Right hindlimb (tissue), 1 donor: ENCODE measurements at places on chromosomes 6 and 20.

- DNase-seq, result peak; percentile 72
These were observed 16.5 kb downstream of the COL20A1 start for GRCh38 chr20:63309261-63310071.

DNA sequence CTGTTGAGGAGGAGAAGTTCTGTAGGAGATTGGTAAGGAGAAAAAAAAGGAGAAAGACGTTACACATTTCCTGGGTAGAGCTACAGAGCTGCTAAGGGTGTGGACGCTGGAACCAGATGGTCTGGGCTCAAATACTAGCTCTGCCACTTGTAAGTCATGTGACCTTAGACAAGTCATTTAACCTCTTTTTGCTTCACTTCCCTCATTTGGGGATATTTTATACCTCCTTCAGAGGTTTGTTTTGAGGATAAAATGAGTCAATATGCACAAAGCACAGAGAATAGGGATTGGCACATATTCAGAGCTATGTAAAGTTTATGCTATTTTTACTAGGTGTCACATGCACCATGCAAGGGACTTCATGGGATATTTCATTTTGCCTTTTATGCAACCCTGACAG lies 708.8 kb downstream of the DHX35 start:
- no peak for DNase-seq

- DNase-seq, result no peak
These were observed 7.4 kb upstream of the BEND3 start for GRCh38 chr6:107122748-107123147.

DNA sequence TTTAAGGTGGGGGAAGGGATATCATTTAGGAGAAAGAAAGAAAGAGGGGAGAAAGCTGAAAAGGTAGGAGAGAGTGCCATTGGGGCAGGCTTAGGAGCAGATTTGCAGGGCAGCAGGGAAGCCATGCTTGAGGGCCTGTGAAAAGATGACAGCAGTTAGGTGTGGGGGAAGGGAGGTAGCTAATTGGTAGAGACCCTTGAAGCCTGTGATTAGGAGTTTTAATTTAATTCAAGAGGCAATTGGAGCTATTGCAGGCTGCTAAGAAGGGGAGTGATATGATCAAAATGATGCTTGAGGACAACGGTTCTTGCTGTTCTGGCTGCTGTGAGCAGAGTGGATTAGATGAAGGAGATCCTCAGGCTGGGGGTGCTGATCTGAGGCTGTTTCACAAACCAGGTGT lies 24.5 kb upstream of the SEC63 start:
- no peak for DNase-seq

DNA sequence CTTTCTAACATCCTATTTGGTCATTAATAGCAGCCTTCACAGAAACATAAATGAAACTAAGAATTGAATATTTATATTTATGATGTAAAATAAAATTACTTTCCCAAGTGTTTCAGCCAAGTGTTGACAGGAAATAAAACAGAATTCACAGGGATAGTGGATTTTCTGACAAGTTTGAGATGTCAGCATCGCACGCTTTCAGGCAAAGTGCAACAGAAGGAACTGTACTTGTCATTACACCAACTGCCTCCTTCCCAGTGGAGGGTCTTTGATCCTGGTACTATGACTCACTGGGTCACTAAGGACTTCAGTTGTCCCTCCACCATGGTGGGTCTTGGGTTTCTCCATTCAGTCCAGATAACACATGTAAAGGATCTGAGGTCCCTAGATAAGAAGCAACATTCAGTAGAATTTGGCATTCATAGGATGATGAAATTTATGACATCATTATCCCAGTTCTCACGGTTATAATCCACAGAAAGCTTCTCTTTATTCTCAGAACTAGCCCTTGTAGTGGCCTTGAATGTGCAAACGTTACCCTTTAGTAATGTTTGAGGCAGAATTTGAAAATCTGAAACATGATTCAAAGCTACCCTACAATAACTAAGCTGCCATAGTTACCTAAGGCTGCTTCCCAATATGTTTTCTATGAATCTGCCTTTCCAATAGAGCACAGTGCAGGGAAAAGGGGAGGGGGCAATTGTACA lies 3.8 kb upstream of the TNFAIP3 start:
- no peak for DNase-seq

GRCh38 chr6:37987018-37987417 lies 167.5 kb downstream of the ZFAND3 start:
- DNase-seq, result no peak

- DNase-seq, result no peak
These were observed 497.1 kb upstream of the GJE1 start for GRCh38 chr6:141635621-141636020.

- DNase-seq, result no peak
These were observed 87.8 kb downstream of the L3MBTL3 start for GRCh38 chr6:130105996-130106704.

DNA sequence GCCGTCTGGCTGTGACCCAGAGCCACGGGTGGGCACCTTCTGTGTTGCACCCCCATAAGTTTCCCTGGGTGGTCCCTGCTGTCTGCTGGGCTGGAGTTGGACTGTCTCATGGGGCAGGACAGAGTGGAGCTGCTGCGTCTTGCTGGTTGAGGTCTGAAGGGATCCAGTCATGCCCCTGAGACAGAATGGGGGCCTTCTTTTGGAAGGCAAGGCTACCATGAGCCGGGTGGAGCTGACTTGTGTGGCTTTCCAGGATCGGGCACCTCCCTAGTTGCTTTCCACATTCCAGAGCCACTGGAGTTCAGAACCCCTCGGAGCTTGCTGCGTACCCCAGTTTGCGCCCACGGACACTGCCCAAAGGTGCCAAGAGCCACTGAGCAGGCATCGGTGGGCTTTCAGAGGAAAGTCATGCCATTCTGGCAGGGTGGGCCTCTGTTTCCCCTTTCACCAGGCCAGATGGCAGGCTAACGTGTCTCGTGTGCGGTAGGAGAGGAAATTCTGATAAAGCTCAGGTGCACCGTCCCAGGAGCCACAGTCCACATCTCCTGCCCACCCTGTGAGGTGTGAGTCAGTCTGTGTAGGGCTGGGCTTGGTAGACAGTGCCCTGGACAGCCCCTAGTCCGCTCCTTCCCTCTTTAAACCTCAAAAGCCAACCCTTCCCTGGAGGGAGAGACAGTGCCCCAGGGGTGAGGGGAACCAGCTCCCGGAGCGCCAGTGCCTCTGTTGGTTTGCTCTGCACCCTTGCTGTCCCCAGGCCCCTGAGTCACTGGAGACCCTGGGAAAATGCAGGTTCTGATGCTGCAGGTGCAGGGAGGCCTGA lies 125.3 kb downstream of the SYCP2 start:
- no peak for DNase-seq
